ENCODE measurements at places on chromosomes 13 and 19. TPM values are rescaled to one million over a fixed set of nuclear protein-coding genes. Genes with fewer than 3 reads are reported as not detected.

Gene TTC9B
- not detected for total RNA-seq

Gene FCER2
- total RNA-seq = 0.30 TPM

Gene ATP4A
- not detected for total RNA-seq

Gene GPR12
- total RNA-seq = 0.19 TPM

Gene ZNF222
- 2.6 TPM for total RNA-seq

Gene LILRB2
- total RNA-seq = 2.9 TPM

Gene FAAP24
- total RNA-seq = 0.46 TPM

Gene IQCN
- 0.43 TPM for total RNA-seq

Gene ANGPTL4
- 24.6 TPM for total RNA-seq

Gene HCN2
- 4.5 TPM for total RNA-seq

Gene ZNF846
- total RNA-seq = 9.3 TPM

Gene RRAS
- total RNA-seq = 120 TPM

Gene IFNL3
- total RNA-seq = not detected

Gene TMC4
- total RNA-seq = 0.97 TPM

Gene ZNF600
- 2.8 TPM for total RNA-seq

Gene IFNL1
- not detected for total RNA-seq

Gene KCNRG
- 0.22 TPM for total RNA-seq

Gene SLC7A10
- total RNA-seq = 0.32 TPM

Gene DPF1
- total RNA-seq = 0.11 TPM

Gene ICAM1
- 8.6 TPM for total RNA-seq

Gene LRG1
- 0.73 TPM for total RNA-seq

Gene KLK15
- not detected for total RNA-seq
